ENCODE measurements at places on chromosomes 4 and X.

- no peak for DNase-seq
Observed at GRCh38 chrX:67317725-67318124, 226.1 kb upstream of the AR start.

DNA sequence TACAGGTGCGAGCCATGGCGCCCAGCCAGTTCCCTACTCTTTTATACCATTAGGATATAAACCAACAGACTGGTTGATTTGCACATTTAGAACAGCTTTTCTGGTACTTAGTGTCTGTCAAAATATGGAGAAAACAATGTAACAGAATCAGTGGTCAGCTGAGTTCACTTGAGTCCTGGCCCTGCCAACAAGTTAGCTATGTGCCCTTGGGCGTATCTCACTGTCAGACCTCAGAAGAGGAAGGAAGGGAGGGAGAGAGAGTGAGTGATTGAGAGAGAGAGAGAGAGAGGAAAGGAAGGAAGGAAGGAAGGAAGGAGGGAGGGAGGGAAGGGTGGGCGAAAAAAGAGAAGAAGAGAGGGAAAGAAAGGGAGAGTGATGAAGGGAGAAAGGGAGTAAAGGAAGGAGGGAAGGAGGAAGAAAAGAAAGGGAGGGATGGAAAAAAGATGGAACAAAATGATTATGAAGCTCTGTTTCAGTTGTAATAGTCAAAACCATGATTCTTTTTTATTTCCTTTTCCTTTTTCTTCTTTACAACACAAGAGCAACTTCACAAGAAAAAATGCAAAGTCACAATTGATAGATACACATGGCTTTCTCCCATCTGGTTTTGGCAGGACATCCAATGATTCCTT, 55.7 kb upstream of the PDGFRA start:
- no peak for DNase-seq

DNA sequence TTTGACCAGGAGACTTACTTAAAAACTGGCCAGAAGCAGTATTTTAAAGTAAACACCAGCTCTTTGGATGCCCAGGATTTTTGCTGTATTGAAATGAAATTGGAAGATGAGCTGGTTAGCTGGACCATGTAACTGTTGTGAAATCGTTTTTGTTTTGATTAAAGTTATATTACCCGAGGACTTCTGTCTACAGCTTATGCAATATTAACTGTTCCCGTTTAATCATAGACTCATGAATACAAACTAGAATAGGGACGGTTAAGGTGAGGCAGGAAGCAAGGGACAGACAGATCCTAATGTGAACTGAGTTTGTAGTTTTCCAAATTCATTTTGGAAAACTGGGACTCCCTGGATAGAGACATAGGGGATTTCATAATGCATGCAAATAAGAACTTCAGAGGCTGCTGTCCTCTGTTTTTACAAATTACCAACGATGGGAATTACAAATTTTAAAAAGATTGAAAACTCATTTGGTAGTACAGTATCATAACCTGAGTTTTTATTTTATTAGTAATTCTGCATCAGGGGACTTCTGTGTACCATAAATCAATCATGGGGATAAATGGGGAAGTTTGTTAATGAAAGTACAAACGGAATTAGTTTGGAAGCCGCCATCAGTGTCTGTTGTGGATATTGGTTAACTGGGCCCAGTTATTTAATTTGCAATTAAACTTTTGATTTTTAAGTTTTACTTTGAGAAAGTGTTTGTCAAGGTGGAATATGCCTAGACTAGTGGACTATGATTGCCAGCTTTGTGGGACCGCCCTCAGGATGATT, 304.4 kb downstream of the AFF2 start:
- DNase-seq, result no peak

DNA sequence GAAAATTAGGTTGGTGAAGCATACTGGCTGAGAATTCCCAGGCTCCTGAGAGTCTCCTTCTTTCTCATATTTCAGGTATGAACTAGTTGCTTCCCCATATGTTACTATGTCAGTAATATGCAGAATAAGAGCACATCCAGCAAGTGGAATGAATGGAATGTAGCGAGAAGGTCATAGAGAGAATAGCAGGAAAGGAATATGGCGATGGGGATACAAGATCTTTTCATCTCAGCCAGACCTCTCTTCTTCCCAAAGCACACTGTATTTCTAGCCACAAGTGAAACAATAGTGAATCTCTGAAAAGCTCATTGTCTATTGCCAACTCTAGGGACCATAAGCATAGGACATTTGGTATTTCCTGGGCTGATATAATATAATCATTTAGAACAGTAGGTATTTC, 54.6 kb upstream of the MMAA start:
- no peak for DNase-seq

DNA sequence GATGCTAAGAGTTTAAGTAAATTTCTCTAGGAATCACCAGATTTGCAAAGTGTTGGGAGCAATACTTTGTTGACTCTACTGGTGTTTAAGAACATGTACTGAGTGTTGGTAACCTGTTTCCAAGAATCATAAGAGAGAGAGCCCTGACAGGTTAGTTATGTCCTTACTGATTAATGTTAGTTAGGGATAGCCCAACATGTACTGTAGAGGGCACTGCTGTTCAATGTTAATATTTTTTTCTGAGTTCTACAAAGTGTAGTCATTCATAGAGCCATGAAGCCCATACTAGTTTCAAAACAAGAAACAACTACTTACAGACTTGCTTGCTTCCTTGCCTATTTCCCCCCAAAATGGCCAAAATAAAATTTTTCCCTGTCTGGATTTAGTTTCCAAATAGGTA, 11.9 kb downstream of the TMPRSS11D start:
- DNase-seq, result peak; percentile 49

DNA sequence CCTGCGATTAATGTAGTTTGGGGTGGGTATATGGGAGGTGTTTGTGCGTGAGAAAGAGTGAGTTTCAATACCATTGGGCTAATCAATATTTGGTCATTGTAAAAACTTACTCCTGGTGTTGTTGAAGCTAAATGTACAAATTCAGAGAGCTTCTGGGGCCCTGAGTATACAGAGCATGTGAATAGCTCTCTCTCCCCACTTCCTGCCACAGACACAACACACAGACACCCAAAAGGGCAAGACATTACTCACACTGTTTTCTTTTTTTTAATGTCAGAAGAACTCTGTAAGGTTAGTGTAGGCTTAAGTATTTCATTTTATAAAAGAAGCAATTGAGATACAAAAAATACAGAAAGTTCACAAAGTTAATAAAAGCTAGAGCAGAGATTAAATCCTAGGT, 151.3 kb upstream of the KCNIP4 start:
- DNase-seq, result no peak

- peak; percentile 13 for DNase-seq
Observed at GRCh38 chrX:63784902-63785707, at the start of gene ARHGEF9. ARHGEF9 (minus strand) TSS chrX:63785214; CDS start chrX:63785145, 69 bp downstream.

DNA sequence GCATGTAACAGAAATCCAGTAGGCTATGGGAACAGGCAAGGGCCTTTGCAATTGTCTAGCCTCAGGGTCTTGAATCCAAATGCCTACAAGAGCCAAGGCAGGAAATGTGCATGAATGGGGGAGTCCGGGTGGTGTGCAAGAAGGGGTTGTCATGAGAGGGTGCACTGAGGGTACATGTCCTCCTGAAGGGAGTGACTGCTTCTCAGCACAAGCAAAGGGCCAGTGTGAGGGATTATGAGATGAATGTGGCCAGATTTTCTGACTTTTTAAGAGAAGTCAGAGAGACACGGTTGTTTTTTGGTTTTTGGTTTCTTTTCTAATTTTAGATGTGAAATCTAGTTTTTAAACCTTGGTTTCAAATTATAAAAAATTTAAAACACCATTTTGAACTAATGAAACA, 76.5 kb upstream of the LSM6 start:
- no peak for DNase-seq

DNA sequence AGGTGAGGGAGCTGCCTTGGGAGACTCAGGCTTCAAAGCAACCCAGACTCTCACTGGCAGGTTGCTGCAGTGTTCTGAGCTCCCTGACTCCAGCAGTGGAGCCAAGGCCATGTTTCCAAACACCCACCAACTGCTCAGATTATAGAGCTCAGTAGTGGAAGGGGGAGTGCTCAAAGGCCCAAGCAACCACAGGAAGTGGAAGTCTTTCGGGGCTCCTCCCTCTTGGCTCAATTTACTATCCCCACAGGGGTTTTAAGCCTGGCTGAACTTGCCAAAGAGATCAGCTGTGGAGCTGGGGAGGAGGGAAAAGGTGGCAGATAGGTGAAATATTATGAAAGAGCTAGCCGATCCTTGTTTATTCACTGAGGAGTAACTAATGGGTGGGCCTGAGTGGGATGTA, 82.5 kb downstream of the HPRT1 start:
- DNase-seq, result peak; percentile 73

GRCh38 chr4:41505161-41505661, 32.7 kb upstream of the LIMCH1 start:
- peak; percentile 30 for DNase-seq

DNA sequence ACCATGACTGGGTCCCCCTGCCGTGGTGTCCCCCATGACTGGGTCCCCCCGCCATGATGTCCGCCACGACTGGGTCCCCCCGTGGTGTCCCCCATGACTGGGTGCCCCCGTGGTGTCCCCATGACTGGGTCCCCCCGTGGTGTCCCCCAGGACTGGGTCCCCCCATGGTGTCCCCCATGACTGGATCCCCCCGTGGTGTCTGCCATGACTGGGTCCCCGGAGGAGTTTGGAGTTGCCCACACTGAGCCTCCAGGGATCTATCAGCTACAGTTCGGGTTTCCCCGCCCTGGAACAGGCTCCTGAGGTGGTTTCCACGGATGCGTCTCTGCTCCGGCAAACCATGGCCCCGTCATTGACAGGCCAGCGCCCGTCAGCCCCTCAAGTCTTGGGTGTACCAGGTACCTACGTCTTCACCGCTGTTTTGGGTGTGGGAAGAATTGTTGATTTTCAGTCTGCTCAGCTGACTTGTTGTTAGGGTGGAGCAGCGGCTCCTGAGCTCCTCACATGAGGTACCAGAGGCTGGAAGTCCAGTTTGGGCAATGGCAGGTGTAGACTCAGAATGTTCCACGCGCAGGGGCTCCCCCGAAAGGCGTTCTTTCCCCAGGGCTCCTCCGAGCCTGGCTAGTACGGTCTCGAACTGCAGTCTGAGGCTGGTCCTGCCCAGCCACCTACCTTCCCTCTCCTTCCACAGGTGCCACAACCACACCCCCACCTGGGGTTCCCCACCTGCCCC, 8.3 kb upstream of the PDE6B start:
- no peak for DNase-seq

- no peak for DNase-seq
Observed at GRCh38 chr4:155885666-155886065, 17.8 kb upstream of the TDO2 start.

GRCh38 chr4:188117631-188118324, 8.4 kb upstream of the TRIML2 start:
- DNase-seq, result no peak

DNA sequence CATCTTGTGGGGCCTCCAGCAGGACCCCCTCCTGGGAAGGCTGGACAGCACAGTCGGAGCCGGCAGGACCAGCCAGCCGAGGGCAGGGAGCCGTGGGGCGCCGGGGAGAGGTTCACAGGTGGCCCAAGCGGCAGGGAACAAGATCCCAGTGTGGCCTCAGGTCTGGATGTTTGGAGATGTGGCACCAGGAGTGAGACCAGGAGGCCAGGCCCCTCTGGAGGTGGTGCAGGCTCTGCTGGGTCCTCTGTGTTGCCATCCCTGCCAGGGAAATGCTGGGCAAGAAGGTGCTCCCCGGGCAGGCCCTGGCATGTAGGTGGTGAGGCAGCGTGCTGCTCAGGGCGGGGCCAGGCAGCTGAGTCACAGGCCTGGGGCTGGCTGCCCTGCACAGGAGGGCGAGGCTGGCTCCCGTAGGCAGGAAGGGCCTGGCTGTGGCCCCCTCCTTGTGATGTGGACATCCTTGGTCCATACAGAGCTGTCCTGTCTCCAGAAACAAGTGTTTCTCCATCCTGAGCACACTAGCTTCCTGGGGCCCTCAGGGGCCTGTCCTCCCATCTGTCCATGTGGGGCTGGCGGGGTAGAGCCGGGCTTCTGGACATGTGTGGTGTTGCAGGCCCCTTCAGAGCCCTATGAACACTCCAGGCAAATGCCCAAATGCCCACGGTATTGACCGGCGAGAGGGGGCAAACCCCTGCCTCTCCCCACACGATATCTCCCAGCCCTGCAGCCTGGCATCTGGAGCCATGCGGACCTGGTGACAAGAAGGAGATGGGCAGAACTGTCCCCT, 4.8 kb upstream of the HGFAC start:
- DNase-seq, result peak; percentile 25

DNA sequence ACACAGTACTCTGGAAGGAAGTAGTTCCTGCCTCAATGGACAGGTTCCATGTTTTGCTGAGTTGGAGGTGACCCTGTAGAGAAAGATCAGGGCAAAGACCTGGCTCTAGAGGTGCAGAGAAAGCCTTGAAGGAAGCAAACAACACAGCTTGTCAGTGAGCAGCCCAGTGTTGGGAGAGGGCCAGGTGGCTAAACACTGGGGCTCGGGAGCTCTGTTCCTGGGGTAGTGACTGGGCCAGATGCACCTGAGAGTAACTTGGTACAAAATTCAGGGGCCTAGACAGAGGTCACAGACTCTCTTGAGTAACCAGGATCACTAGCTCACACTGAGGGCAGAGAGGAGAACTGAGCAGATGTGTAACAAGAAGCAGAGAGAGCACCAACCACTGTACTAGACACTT, 138.4 kb upstream of the NALF2 start:
- DNase-seq, result no peak

GRCh38 chr4:148443512-148444295, 1.5 kb upstream of the NR3C2 start:
- DNase-seq, result no peak

DNA sequence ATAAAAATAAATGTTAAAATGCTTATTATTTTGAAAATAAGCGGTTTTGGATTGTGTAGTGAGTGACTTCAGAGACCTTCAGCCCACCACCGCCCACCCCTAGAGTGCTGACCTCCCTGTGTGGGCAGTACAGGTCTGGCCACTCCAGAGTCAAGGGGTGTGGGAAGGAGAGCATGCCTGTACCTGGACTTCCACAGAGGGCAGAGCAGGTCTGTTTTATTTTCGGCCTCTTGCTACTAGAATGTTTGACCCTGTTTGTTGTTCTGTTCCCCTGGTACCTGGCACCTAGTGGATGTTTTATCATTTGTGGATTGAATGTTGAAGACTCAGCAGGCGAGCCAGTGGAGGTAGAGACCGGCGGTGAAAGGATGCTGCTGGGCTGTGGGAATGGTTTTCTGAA, 14.3 kb downstream of the PIGG start:
- no peak for DNase-seq

DNA sequence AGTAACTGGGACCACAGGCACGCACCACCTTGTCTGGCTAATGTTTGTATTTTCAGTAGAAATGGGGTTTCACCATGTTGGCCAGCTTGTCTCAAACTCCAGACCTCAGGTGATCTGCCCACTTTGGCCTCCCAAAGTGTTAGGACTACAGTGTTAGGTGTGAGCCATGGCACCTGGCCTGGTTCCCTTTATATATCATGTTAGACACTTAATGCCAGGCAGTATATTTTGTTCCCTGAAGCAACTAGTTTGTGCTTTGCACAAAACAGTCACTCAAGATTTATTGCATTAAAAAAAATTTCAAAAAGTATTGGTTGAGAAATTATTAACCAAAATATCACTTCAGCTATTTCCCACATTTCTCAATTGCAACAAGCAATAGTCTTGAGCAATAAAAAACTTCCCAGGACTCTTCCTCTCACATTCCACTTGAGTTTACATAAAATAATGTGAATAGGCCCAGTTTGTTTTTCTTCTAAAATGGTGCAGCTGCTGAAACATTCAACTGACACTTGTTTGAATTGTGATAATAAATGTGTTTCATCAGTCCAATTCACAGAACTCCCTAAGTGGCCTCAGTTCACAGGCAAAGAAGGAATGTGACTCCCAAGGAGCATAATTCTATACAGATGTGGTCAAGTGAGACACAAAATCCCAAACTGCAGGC, 22.7 kb downstream of the CXCL1 start:
- DNase-seq, result no peak

Measured in NCI-H1436 (cell line).